ENCODE measurements at places on chromosomes 1 and 21.

DNA sequence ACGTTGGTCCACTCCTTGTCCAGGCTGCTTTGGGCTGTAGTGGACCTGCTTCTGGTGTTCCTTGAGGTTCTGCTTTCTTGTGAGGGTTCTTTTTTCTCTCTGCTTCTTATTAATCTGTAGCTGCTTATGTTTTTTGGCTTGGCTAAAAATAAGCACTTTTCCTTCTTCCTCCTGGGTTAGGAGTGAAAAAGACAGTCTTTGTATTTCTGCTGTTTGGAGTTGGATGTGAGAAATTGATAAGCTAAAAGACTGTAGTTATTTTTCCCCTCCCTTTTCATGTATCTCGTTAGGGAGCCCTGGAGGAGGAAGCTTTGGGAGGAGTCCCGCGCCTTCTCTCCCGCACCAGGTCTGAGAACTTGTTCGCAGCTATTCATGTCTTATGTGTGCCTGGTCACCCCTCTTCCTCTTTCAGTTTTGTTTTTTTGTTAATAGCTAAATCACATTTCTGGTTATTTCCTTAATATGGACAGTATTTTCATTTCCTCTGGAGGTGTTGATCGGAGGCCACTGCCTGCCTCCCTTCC, 79.0 kb downstream of the GALNT2 start:
- no peak for DNase-seq

DNA sequence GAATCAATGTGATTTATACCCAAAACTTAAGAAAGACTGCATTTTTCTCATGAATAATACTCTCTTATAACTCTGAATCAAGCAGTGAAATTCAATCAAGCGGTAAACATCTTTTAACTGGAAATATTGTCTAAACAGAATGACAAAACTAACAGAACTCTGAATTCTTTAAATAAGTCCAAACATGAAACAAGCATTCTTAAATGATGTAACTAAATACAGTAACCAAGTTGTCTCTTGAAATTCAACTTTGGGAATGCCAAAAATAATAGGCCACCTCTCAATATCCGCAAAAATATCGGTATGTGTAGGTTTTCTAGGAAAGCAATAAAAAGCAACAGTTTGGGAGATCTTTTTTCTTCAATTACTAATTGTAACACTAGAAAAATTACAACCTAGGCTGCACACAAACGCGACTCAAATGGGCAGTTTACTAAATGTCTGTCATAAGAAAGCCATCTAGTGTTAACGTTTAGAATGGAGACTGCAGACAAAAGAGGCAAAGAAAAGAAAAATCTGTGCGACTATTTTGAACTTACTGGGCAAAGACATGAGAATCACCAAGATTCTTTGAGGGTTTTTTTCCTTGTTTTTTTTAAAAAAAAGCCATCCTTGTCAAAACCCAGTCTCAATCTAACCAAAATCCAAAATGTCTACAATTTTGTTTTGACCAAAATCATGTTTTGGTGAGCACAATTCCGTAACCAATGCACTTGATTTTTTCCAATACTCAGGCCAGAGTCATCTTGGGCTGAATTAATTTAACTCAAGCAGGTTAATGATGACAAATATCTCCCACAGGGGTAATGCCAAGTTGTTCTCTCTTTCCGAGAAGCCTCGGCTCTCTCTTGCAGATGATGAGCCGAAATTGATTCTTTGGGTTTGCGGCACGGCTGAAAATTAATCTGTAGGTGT, 1.3 kb downstream of the SIPA1L2 start:
- DNase-seq = no peak

GRCh38 chr1:234515411-234515810, 36.4 kb upstream of the TARBP1 start:
- no peak for DNase-seq

GRCh38 chr1:247825362-247825761, 1.4 kb upstream of the OR14A16 start:
- no peak for DNase-seq

GRCh38 chr1:169586067-169586394, 250 bp downstream of the F5 start:
- DNase-seq = no peak

DNA sequence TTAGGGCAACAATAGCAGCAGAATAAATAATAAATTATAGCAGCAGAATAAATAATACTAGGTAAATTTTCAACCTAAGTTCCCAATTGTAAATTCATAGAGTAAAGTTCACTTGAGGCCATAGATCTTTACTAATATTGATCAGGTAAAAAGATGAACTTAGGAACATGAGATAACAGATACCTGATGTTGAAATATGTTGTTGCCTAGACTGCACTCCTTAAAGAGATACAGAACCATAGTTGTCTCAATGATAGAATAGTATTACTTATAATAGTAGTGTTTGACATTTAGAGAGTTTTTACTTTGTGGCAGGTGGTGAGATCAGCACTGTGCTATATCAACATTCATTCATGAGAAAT, 378 bp upstream of the F13B start:
- DNase-seq = no peak

DNA sequence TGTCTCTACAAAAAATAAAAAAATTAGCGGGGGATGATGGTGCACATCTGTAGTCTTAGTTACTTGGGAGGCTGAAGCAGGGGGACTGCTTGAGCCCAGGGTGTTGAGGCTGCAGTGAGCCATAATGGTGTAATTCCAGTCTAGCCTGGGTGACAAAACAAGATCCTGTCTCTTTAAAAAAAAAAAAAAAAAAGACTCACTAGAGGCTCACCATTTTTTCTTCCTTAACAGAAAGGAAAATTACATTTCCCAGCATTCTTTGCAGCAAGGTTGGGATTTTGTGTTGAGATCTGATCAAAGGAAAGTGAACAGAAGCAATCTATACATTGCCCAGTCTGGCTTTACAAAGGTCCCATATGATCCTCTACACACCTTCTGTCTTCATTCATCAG, 21.5 kb downstream of the GFI1 start:
- DNase-seq = no peak

GRCh38 chr1:19260211-19261138, 8.9 kb downstream of the MRTO4 start:
- DNase-seq = no peak

- no peak for DNase-seq
These were observed 96.6 kb downstream of the FGGY start for GRCh38 chr1:59393211-59394180.

DNA sequence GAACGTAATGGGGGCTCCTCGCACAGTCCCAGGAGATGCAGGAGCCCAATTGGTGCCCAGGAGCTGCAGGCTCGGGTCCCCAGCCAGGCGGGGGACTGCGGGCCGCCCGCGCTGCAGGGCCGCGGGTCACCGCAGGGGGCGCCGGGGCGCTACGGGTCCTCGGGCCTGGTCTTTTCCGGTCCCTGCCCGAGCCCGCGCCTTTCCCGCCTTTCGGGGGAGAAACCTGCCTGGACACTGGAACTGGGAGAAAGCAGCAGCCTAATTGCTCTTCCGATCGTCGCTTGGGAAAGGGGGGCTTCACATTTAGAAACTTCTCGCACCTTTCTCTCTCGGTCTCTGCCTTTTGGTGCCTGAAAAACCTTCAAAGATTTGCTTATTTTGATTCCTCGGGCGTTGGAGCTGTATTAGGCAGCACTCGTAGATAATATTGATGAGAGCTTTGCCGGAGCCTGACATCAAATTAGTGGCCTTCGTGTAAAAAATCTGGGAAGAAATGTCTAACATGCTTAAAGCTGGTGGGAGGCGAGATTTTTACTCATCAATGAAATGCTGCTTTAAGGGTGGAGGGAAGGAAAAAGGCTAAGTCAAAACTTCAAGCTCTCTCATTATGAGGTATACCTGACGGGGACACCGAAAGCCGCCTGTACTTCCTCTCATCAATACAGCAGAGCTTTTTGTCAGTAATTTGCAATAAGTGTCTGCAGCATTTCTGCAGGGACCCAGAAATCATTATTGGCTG, 12.6 kb upstream of the BARHL2 start:
- no peak for DNase-seq

- no peak for DNase-seq
These were observed 53.9 kb downstream of the PDE9A start for GRCh38 chr21:42707207-42707830.

- no peak for DNase-seq
These were observed 73.9 kb downstream of the MAN1C1 start for GRCh38 chr1:25690396-25690956.

- no peak for DNase-seq
These were observed 2.6 kb downstream of the C1orf226 start for GRCh38 chr1:162384116-162384515.

DNA sequence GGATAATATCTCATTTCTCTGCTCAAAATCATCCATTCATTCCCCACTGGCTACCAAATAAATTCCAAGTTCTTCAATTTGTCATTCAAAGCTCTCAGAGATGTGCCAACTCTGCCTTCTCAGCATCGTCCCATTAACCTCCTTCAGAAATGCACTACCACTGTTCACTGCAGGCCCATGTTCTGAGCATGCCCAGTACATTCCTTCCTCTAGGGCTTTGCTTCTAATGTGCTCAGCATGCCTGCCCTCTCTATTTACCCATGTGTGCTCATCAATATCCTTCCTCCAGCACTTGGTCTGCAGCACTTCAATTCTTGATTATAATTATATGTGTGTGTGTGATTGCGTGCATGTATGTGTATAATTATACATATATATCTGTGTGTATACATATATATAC, 36.1 kb upstream of the RGS8 start:
- DNase-seq = no peak

GRCh38 chr1:192974701-192975100, 84.5 kb downstream of the UCHL5 start:
- no peak for DNase-seq

DNA sequence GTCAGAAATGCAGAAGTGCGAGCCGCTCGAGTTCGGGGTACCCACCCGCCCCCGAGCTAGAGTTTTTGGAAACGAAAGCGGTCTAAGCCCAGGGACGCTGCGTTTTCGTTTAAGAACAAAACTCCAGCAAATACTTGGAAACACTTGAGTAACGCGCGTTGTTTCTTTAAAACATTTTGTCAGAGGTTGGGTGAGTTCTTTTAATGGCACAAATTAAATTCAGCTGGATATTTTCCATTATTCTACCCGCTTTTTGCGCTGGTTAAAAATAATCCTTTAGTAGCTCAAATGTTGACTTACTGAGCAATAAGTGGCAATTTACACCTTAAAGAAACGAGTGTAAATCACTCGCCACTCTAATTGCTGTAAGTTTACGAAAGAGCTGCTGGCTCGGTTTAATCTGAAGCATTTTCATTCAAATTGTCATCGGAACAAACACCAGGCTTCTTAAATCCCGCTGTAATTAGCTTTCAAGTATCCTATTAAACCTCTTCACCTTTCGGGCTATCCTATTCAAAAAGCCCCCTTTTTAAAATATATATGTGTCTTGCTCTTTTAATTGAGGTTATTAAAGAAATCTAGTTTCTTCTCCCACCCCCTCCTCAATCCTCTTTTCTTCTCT, 1.5 kb downstream of the LHX8 start:
- DNase-seq = peak; percentile 31

DNA sequence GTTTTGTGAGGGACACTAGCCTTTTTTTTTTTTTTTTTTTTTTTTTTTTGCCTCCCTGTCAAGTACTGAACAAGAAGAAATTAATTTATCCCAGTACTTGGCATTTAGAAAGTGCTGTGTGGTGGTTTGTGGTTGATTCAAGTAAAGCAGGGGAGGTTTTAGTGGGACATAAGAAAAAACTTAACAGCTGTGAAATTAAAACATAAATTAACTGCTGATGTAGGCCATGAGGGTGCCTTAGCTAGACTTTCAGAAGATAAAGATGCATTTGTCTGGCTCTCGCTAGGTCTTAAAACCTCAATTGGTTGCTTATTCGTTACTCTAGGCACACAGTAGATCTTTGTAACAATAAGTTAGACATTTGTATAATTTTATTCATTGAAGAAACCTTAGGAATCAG, 52.3 kb downstream of the SPATA46 start:
- DNase-seq = no peak

DNA sequence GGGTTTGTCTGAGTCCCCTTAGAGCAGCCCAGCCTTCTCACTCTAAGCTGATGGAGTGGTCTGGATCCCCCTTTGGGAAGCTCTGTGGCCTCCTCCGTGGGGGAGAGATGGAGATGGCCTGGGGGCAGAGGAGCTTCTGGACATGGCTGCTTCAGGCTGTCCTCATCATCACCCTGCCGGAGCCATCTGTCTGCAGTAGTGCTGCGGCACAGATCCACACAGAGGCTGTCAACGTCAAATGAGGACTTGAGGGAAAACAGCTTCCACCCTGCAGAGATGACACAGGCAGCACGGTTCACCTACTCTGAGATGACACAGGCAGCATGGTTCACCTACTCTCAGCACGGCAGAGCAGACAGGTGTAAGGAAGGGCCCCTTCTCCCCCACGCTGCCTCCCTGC, 134.3 kb downstream of the IGSF21 start:
- no peak for DNase-seq

GRCh38 chr1:246617768-246618167, 51.5 kb downstream of the CNST start:
- DNase-seq = no peak

DNA sequence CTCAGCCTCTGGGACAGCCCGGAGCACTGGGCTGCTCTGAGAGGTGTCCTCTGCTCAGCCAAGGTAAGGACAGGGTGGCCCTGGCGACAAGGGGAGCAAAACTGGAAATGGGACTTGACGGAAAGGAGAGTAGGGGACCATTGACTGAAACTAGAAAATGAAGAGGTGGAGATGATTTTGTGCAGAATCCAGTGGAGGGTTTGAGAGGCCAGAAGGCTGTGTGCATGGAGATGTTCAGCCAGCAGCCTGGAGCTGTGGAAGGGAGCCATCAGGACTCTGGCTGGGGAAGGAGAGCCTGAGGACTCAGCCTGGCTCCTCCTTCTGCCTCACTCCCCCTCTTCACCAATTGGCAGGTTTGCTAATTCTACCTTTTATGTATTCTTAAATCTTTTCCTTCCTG, 114.2 kb downstream of the EDEM3 start:
- DNase-seq = no peak

- DNase-seq = no peak
These were observed 23.6 kb upstream of the SLC19A2 start for GRCh38 chr1:169509354-169509753.

GRCh38 chr1:90708236-90708786, 8.8 kb downstream of the BARHL2 start:
- DNase-seq = no peak

GRCh38 chr1:104945406-104945805, 1195.7 kb downstream of the AMY1C start:
- no peak for DNase-seq

- no peak for DNase-seq
These were observed 74.0 kb downstream of the NFASC start for GRCh38 chr1:204944662-204945061.

- peak; percentile 62 for DNase-seq
These were observed 150.6 kb downstream of the RWDD3 start for GRCh38 chr1:95384567-95384966.

- no peak for DNase-seq
These were observed 10.9 kb downstream of the LHX9 start for GRCh38 chr1:197927908-197928665.

DNA sequence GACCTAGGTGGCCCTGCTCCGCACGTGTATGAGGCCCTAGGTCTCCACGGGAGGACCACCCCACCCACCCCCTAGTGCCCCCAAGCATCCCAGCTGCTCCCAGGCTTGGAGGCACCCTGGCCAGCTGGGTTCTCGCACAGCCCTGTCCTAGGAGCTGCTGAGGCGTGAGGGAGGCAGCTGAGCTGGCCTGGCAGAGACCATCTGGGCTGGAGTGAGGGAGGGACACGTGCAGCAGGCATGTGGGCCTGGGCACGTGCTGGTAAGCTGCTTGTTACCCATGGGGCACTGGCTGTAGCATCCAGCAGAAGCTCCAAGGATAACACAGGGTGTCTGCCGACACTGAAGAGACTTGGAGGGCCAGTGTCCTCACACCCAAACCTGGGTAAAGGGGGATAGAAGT, 10.1 kb downstream of the SLC6A9 start:
- no peak for DNase-seq

- no peak for DNase-seq
These were observed 32.3 kb downstream of the TBX19 start for GRCh38 chr1:168312718-168313604.

- no peak for DNase-seq
These were observed 22.6 kb downstream of the AK4 start for GRCh38 chr1:65170511-65171142.
